ENCODE measurements at places on chromosomes 7 and 10.

DNA sequence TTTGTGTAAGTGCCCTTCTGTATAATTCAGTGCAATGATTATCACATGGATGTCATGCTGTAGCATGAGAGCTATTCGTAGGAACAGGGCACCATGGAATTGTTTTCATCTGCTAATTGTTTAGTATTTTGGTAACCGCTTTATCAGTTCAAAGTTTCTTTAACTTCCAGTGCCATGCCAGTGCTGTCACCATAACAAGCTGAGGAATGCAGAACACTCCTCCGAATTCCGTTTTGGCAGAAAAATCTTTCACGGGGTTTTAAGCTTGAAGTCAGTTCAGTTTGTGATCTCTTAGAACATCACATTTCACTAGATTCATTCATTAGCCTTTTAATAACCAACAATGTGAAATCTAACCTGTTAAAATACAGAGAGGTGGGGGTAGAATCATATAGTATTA, 117.2 kb upstream of the SEMA3C start:
- DNase-seq: no peak

DNA sequence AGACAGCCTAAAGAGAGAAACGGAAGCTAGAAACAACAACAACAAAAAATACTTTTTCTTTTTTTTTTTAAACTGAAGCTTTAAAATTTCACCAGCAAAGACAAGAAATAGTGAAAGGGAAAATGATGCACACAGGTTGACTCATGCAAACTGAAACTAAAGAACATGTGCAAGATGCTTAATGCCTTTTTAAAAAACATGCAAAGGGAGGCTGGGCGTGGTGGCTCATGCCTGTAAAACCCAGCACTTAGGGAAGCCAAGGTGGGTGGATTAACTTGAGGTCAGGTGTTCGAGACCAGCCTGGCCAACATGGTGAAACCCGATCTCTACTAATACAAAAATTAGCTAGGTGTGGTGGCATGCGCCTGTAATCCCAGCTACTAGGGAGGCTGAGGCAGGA, 15.1 kb upstream of the CUBN start:
- no peak for DNase-seq

DNA sequence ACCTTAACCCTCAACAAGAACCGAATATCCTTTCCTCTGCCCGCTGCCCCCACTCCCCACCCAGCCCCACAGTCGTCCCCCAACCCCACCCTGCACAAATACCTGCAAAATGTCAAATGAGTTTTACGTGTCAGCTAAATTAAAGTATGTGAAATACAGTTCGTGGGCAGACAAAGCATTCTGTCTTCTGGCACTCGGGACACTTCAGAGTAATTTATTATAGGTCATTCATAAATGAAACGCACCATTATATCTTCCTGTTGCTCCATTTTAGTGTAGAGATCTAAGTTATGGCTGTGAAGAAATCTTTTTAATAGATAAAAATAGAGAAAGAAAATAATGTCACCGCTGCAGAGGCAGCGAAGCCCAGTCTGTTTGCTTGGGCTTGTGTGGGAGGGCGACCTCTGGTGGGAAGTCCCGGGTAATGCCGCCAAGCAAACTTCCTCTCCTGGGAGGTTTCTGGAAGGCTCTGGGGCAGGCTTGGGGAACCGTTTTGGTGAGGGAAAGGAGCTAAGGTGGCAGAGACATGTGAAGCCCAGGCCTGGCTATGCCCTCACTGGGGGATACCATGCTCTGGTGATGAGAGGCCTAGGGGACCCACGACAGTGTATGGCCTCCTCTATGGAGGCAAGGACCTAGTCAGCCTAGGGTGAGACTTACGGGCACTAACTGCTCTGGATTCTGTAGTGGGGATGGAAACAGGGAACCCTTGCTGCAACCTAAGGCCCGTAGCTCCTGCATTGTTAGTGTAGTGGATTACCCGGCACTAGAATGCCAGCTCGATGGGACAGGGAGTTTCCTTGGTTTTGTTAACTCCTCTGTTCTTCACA, 604.9 kb downstream of the LRMDA start:
- no peak for DNase-seq

- no peak for DNase-seq
Measured at GRCh38 chr7:91383053-91383904, 119.0 kb downstream of the FZD1 start.

DNA sequence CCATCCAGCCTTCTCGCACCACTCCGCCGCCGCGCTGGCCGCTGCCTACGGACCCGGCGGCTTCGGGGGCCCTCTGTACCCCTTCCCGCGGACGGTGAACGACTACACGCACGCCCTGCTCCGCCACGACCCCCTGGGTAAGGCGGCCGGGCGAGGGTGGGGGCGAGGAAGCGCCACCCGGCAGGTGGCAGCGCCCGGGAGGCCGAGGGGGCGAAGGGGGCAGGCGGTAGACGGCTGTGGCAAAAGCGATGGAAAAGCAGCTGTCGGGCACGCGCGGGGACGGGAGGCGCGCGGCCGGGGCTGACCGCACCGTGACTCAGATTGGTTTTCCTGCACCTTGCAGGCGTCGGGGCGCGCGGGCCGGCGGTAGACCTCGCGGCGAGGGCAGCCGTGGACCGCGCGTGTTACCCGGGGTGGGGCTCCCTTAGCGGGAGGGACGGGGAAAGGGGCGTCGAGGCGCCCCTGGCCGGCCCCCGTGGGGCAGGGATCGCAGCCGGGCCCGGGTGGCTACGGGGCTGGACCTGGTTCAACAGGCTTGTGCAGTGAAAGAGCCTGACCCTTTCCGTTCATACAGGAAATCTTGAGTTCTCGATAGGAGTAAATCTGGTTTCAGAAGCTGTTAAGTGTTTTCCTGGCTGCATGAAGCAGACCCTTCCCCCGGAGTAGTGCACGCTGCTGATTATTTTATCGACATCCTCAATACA, 608 bp downstream of the HHEX start:
- DNase-seq: no peak

Data from cortex of kidney (tissue), 1 donor.